T-helper 2 cell treated with Interferon-gamma antibody and Interleukin-4, amounts not matched to agents 100 ng/mL and 5 ng/mL, for 36 hours (primary cell): ENCODE measurements at places on chromosomes 2 and 18. TPM values are rescaled to one million over a fixed set of nuclear protein-coding genes. Genes with fewer than 3 reads are reported as not detected.

The PAX8 gene
- 0.32 and 0.45 TPM in 2 replicates for total RNA-seq

The KIF1A gene
- 0.41 and 0.43 TPM in 2 replicates for total RNA-seq

The SERPINB5 gene
- not detected in 2 replicates for total RNA-seq

The ASB18 gene
- not detected in 2 replicates for total RNA-seq

The LYPD1 gene
- not detected in 2 replicates for total RNA-seq

The BBS5 gene
- total RNA-seq, result 1.5 and 1.8 TPM in 2 replicates

The LAMA3 gene
- 0.11 TPM in 2 replicates for total RNA-seq

The DCDC2C gene
- total RNA-seq, result not detected in 2 replicates

The ADRA2B gene
- total RNA-seq, result 0.07 and 0.09 TPM in 2 replicates

The GPC1 gene
- 7.6 TPM in 2 replicates for total RNA-seq

The SH3YL1 gene
- total RNA-seq, result 13.9 and 15.6 TPM in 2 replicates

The PFN4 gene
- total RNA-seq, result not detected in 2 replicates

The TWIST2 gene
- not detected in 2 replicates for total RNA-seq

The MAL gene
- 184 and 187 TPM in 2 replicates for total RNA-seq

The IL36A gene
- 0.25 TPM in 1 of 2 replicates, not detected in the other for total RNA-seq

The CNGA3 gene
- total RNA-seq, result not detected in 2 replicates

The MC4R gene
- not detected in 2 replicates for total RNA-seq

The SP140 gene
- total RNA-seq, result 117 and 120 TPM in 2 replicates

The COPS9 gene
- 103 and 122 TPM in 2 replicates for total RNA-seq

The ANKRD30B gene
- total RNA-seq, result not detected in 2 replicates
